ENCODE measurements at places on chromosomes 2 and 18. TPM values are rescaled to one million over a fixed set of nuclear protein-coding genes. Genes with fewer than 3 reads are reported as not detected.

GRCh38 chr18:58344861-58345463, 283.9 kb downstream of the ALPK2 start:
- peaks cover 5% of the 10 kb centered on the region for H3K36me3 ChIP-seq
- H3K27me3 ChIP-seq, result peaks cover 6% of the 10 kb centered on the region
- H3K4me1 ChIP-seq, result peaks cover 4% of the 10 kb centered on the region
- H3K27ac ChIP-seq, result no peak overlapping the region

DNA sequence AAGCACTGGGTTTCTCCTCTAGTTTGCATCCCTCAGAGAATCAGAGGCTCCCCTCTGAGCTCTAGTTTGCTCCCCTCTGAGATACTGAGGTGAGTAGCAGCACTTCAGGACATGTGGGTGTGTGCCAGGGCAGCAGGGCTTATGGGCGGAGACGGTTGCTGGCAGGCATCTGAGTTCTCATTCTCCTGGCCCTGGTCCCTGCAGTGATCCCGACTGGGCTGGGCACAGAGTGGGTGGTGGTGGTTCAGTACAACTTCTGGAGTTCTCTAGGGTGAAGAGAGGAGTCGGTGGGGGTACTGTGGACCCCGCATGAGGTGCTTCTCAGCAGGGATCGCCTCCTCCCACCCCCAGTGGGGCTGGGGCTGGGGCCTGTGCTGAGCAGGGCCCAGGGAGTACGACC, 47.9 kb downstream of the BOLA3 start:
- H3K36me3 ChIP-seq, result peaks cover 9% of the 10 kb centered on the region
- H3K4me1 ChIP-seq, result peaks cover 2% of the 10 kb centered on the region
- H3K4me3 ChIP-seq, result no peak overlapping the region
- DNase-seq, result no peak

DNA sequence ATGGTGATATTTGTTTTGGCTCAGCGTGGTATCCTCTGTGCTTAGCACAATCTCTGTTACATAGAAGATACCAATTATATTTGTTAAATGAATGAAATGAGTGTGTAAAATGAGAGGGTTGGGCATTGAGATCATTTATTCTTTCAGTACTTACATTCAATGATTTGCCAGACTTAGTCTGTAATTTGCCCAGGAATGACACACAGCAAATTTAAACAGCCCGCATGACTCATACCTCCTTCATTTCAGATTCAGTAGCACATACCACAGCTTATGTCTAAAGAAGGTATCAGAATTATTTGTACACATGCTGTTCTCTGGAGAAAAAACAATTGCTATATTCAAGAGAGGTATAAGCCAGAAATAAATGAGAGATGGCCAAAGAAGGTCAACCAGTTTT, 37.0 kb downstream of the KLHL14 start:
- H3K36me3 ChIP-seq, result peaks cover 2% of the 10 kb centered on the region
- H3K27me3 ChIP-seq, result peaks cover 11% of the 10 kb centered on the region
- no peak overlapping the region for H3K4me3 ChIP-seq
- H3K27ac ChIP-seq, result no peak overlapping the region
- H3K4me1 ChIP-seq, result no peaks in the 10 kb centered on the region
- DNase-seq, result no peak

GRCh38 chr2:73027340-73027739, 44.2 kb downstream of the SFXN5 start:
- no peaks in the 10 kb centered on the region for H3K36me3 ChIP-seq
- no peak for DNase-seq
- no peaks in the 10 kb centered on the region for H3K27me3 ChIP-seq
- no peak overlapping the region for H3K27ac ChIP-seq
- H3K4me1 ChIP-seq, result peaks cover 3% of the 10 kb centered on the region
- no peak overlapping the region for H3K4me3 ChIP-seq

- H3K36me3 ChIP-seq, result no peaks in the 10 kb centered on the region
- H3K4me3 ChIP-seq, result no peak overlapping the region
- peaks cover 34% of the 10 kb centered on the region for H3K27me3 ChIP-seq
- DNase-seq, result no peak
- peaks cover 3% of the 10 kb centered on the region for H3K4me1 ChIP-seq
Observed at GRCh38 chr2:151051574-151052220, 210.0 kb downstream of the RBM43 start.

TRIM54 gene
- not detected for total RNA-seq

REG3A gene
- total RNA-seq, result not detected

SPDYA gene
- total RNA-seq, result 11.2 TPM
